Naive thymus-derived CD4-positive, alpha-beta T cell (primary cell): ENCODE measurements at places on chromosomes 5 and 9. TPM values are rescaled to one million over a fixed set of nuclear protein-coding genes. Genes with fewer than 3 reads are reported as not detected.

The FANCG gene
- total RNA-seq = 26.6 TPM

DNA sequence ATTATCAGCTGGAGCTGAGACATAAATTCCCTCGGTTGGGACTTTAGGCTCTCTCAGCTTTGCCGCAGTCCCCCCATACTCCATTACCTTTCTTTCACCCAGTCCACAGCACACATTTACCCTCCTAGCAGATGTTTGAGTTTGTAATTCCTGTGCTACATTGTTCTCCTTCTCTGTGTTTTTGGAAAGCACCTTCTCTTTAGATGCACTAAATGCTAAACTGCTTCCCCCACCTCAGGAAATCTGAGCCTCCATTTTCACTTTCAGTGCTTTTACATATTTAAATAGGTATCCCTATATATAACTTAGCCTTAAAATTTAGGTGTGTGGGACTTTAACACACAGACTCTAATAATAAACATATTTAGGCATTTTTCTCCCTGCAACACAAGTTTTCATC, 356.9 kb downstream of the NFIB start:
- no peak for DNase-seq

The IRX2 gene
- total RNA-seq = not detected

GRCh38 chr9:76143834-76144233, 250.4 kb downstream of the RFK start:
- DNase-seq = no peak

DNA sequence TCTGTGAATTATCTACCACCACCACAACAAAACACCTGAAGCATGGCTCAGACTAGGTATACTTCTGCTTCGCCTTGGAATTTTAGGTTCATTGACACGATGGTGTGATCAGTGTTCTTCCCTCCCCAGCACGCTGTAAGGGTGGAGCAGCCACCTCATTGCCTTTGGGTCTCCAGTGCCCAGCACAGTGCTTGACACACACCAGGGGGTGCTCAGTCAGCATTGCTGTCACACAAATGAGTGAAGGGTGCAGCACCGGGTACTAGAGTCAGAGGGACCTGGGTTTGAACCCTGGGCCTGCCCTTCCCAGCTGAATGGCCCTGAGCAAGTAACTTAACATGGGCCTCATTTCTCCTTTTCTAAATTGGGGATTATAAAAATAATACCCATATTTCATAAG, 9.9 kb upstream of the ANGPTL2 start:
- no peak for DNase-seq

The RASEF gene
- total RNA-seq = not detected

The IL33 gene
- not detected in 2 replicates for total RNA-seq

GRCh38 chr9:4105183-4105582, 194.7 kb downstream of the GLIS3 start:
- DNase-seq = no peak

- DNase-seq = no peak
Observed at GRCh38 chr5:150196514-150196913, 6.7 kb downstream of the SLC6A7 start.

The PRR16 gene
- not detected for total RNA-seq

GRCh38 chr5:154486427-154486866, 8.4 kb upstream of the HAND1 start:
- DNase-seq = no peak

The AP3B1 gene
- 42.6 and 45.0 TPM in 2 replicates for total RNA-seq

- no peak for DNase-seq
Observed at GRCh38 chr5:130985776-130986175, 179.3 kb downstream of the HINT1 start.

DNA sequence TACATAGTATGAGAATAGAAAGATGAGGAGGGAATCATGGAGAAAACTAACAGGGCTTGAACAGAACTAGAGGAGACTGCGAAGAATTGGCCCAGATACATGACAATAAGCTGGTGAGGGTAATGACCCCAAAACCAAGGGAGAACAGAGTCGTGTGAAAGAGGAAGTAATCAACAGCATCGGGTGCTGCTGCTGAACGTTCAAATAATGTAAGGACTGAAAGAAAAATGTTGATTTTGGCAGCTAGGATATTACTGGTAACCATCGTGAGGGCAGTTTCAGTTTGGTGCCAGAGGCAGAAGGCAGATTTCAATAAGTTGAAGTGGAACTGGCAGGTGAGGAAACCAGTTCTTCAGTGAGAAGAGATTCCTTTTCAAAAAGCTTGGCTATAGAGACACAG, 66.8 kb upstream of the SMC2 start:
- DNase-seq = no peak

DNA sequence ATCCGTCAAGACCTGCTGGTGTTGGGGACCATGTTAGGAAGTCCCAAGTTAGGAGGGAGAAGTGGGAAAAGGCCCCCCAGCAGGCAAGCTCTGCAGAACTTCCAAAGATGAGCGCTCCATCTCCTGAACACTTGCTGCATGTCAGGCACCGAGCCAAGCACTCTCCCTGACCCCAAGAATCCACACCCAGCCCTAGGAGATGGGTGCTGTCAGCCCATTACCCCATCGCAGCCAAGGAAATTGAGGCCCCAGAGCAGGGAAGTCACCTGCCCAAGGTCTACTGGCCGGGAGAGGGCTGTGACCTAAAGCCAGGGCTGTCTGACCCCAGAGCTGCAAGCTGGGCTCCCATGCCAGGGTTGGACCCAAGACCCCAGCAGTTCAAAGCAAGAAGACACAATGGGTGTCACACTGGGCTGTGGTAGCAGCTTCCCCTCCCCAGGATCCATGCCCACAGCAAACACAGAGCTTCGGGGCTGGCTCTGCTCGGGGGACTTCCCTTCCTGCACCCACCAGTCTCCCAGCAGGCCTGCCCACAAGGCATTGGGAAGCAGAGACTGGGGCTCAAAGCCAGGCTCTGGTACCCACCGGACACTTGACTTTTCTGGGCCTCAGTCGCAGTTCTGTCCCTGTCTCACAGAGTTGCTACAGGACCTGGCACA, 13.5 kb downstream of the EEIG1 start:
- no peak for DNase-seq

- DNase-seq = no peak
Observed at GRCh38 chr9:133117271-133118178, 3.5 kb downstream of the RALGDS start.

DNA sequence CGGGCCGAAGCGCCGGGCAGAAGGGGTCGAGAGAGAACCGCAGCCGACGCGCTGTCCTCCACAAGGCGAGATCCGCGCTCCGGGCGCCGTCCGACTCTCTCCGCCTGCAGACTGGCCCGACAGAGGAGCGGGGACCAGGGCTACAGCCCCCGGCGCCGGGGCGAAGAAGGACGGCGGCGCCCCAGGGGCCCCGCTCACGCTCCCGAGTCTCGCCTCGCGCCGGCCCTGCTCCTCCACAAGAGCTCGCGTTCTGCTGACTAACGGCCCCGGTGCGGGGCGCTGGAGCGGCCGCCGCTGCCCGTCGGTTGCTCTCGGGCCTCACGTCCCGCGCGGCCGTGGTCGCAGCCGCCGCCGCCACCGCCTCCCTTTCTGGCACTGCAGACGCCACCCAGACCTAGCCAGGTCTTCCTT, 338 bp downstream of the ABHD17B start:
- DNase-seq = no peak

- no peak for DNase-seq
Observed at GRCh38 chr9:75382126-75382525, 293.8 kb downstream of the OSTF1 start.

DNA sequence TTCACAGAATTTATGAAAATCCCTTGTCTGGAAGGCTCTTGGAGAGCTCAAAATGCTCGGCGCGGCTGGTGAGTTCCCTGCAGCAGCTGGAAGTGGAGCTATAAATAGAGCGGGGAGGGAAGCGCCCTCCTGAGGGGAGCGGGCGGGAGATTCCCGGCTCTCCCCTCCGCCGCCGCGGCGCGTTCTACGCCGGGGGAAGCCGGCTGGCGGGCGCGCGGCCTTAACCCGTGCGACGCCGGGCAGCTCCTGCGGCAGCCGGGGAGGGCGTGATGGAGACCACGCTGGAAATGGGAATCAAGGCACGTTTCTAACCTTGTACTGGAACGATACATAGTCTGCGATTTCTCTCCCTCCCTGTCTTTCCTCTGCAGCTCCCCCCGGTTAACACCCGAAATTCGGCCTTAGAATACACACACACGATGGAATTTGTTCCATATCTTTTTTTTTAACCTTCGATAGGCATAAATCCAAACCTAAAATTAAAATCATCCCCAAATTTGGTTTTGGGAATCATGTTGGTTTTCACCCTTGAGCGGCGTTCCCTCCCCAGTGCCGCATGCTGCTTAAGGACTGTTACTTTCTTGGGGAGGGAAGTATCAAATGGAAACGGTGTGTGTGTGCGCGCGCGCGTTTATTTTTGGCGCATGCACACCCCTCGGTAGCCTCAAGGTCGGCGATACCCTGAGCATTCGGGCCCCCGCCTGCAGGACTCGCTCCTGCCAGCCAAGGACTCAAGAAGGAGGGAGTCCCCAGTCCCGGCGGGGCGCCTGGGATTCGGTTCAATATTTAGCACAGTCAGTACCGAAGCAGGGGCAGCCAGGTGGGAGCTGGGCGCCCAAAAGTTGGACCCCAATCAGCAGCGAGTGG, 306.3 kb upstream of the KCNN2 start:
- no peak for DNase-seq

The OBP2B gene
- not detected for total RNA-seq

DNA sequence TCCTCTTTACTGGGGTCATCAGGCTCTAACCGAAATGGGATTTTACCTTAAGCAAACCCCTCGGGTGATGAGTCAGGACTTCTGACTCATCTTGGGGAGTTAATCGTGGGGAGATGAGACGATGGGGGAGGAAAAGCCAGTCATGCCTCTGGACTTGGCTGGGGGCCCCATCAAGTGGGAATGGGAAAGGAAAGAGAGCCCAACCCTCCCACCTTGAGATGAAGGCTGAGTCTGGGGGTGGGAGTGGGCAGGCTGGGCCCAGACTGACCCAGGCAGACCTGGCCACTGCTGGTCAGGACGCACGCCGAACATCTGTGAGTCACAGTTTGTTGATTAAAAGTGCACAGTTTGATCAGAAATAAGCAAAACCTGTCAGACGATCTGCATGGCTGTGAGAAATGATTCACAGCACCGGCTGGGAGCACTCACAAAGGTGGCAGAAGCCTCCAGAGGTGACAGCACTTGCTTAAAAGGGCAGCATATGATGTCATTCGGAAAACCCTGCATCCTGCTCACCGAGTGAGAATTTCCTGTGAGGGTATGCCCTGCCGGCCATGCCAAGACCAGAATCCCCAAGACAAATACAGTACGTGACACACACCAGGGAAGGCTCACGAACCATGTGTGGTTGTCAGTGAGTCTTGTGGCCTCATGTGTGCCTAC, 50.0 kb upstream of the SLC25A51 start:
- DNase-seq = no peak

- DNase-seq = no peak
Observed at GRCh38 chr9:132879457-132880323, 992 bp downstream of the SPACA9 start.

DNA sequence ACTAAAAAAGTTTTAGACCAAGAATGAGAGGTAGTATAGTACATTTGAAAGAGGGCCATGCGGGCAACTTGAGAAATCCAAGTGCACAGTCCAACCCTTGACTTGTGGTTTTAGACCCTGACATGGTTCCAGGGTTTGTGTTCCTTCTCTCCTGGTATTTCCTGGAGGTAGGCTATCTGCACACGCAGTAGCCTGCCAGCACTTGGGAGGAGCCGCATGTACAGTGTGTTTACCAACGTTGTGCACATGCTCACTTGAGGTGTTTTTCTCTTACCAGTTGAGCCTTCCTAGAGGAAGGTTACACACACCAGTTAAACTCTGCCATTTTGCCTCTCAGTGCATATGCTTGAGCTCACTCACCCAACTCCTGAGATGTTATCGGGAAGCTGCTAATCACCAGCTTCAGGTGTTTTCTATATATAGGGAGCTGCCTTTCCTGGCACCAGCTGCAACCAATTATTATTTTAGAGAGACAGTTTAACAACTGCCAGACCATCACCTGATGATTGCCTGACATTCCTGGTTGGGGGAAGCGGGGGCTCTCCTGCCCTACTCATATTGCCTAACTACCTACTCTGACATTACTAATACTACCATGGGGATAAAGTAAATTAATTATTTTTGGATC, 593.4 kb upstream of the TUSC1 start:
- no peak for DNase-seq

- DNase-seq = no peak
Observed at GRCh38 chr5:74051076-74051475, 425.1 kb downstream of the ARHGEF28 start.

- no peak for DNase-seq
Observed at GRCh38 chr5:66281294-66281693, 137.2 kb downstream of the SREK1 start.

The ZNF622 gene
- 34.2 and 36.6 TPM in 2 replicates for total RNA-seq

- DNase-seq = no peak
Observed at GRCh38 chr5:174532455-174533453, 191.6 kb upstream of the MSX2 start.

The SLC45A2 gene
- 0.17 TPM in 1 of 2 replicates, not detected in the other for total RNA-seq

DNA sequence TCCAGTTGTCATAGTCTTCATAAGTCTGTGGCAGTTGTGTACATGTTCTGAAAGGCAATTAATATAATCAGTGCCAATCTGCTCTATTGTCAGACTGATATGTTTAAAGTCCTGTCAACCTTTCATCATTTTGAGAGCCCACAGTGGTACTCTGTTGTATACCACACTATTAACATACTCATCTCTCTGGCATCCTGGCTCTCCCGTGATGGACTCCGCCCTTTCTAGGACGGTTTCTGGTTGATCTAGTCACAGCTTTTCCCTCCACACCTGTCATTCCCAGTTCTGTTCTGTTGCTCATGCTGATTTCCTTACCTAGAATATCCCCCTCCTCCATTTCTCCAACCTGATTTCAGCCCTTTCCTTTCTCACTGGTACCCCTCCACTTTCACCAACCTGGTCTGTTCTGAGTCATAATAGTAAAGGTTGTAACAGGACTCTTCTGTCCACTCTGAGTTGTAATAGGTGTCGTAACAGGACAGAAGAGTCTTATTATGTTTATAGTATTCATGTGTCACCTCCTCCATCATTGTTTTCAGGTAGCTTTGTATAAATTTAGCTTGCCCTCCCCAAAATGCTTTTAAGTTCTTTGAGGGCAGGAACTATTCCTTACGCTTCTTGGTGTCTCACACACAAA, 4.1 kb downstream of the PTCD2 start:
- no peak for DNase-seq
